Activated naive CD4-positive, alpha-beta T cell treated with anti-CD3 and anti-CD28 coated beads, Interleukin-2, amount 50 U/mL, for 16 hours (primary cell): ENCODE measurements at places on chromosomes 11 and 22.

DNA sequence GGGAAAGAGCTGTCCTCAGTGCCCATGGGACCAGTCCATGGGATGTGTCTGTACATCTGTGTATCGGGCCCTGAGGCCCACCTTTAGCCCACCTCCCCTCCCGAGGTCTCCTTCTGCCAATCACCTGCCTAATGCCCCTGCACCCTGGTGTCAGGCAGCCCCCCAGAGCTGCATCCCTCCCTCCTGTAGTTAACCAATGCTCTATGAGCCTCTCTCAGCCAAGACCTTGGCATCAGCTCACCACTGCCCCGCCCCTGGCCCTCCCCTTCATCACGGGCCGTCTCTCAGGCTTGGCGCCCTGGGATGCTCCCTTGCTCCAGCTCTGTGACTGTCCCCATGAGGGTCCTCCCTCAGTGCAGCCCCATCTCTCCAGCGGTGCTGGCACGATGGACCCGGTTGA, 18.5 kb downstream of the MGAT3 start:
- DNase-seq: no peak

DNA sequence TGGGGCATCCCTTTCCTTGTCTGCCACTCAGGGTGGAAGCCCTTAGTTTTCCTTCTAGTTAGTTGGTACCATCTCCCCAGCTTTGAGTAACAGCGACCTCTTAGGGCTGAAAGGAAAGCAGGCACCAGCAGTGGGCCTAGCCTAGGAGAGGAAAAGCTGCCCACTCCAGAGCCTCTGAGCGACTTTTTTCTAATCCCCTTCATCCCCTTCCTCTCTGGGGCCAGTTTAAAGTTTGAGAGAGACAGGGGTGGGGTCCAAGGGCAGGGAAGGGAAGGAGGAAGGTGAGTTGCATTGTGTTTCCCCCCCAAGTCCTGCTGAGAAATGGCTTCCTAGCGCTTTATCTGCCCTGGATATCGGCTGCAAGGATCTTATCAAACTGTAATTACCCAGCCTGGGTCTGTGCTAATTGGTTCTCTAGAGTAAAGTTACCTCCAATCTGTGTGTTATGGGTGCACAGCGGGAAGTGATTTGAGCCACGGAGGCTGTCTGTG, 573.9 kb upstream of the CADM1 start:
- no peak for DNase-seq

- DNase-seq: no peak
These were observed 45.5 kb upstream of the MICAL2 start for GRCh38 chr11:12064954-12065280.

GRCh38 chr11:87879118-87879517, 296.1 kb downstream of the RAB38 start:
- DNase-seq: no peak

GRCh38 chr22:44373234-44373633, 60.5 kb upstream of the SHISAL1 start:
- no peak for DNase-seq

GRCh38 chr11:101448881-101449442, 134.8 kb downstream of the TRPC6 start:
- DNase-seq: no peak

DNA sequence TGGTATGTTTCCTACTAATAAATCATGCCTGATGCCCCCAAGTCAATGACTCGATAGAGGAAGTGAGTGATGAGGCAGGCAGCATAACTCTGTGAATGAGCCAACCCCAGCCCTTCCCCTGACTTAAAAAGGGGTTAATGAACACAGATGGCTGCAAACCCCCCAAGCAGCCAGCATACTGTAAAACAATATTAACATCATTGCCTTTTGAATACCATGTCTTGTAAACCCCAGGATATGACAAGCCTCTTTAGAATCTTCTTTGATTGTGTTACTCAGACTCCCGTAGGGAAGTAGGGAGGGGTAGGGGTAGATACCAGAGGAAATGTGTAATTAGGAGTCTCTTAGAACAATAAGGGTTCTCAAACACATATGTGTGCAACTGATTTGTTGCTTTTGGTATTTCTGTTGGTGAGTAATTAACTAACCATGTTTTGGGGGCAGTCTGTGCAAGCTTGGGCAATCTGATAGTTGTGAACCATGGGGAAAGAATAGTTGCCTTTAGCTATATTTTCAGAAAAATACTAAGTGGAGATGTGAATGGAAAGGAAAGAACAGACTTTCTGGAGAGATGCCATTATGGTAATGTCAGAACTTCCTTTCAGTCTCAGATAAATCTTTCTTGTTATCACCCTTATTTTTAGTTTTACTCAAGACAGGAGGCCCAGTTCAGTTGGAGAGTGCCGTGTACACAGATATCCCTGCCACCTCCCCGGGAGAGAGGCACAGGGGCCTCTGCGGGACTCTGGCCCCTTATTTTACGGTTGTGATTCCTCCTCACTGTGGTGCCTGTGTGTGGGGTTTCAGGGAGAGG, 701.8 kb downstream of the NTM start:
- no peak for DNase-seq

- DNase-seq: no peak
These were observed 13.6 kb downstream of the CHEK2 start for GRCh38 chr22:28728002-28728401.

DNA sequence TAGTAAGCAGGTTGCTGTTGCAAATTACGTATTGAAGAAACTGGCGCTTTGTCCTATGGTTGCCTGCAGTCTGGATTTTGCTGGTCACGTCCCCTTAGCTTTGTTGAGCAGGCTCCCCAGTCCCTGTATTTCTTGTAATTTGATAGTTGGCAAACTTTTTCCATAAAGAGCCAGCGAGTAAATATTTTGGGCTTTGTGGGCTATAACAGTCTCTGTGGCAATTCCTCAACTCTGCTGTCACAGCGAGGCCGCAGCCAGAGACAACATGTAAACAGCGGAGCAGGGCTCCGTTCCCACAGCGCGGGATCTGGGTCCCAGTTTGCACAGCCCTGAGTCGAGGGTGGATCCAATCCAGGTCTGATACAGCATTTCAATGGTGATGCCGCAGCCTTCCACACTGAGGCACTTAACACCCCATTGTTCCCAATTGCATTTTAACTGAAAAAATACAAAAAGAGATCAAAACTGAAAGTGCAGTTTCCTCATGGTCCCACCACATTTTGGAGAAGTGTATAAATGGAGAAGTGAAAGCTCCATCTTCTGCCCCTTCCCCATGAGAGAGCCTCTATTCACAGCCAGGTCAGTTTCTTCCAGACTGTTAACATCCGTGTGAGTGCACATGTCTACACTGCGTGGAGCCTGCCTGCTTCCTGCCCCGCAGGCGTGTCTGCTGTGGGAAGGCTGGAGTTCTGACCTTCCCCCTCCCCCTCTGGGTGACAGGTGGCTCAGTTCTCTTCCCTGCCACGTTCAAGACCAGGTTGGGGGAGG, 89.1 kb downstream of the RPS6KA4 start:
- no peak for DNase-seq

DNA sequence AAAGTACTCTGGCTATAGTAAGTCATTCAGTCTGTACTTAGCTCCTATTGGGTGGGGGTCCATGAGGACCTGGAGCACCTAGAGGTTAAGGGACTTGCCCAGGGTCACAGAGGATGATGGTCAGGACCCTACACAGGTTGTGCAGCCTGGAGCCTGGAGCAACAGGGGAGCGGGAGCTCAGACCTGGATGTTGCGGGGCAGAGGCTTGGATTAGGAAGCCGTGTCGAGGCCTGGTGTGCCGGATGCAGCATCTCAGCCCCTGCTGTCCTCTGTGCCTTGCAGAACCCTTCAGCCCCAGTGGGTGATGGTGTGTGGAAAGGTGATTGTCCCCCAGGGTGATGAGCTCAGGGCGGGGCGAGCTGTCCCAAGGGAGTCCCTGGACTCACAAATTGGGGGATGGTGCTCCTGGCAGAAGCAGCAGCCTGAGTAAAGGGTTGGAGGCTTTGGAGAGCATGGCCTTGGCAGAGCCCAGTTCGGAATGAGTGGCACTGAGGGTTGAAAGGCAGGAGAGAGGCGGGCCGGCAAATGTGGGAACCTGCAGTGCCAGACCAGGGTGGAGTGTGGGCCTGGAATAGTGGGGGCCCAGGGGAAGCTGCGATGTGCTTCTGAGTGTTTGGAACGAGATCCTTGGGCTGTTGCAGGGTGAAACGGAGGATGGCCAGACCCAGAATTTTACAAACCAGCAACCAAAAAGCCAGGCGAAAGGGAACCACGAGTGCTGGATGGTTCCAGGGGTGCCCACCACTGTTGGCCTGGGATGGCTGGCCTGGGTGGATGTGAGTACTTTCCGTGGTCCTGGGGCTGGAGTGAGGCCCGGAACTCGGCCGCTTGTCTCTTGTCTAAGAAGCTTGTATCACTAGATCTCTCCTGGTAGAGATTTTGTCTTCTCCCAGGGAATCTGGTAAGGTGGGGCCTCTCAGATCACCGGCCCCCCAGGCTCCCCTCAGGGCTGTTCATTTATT, 2.9 kb downstream of the TPCN2 start:
- no peak for DNase-seq
